ENCODE measurements at places on chromosomes 16 and 17. TPM values are rescaled to one million over a fixed set of nuclear protein-coding genes. Genes with fewer than 3 reads are reported as not detected.

Gene KRT40
- not detected for total RNA-seq

GRCh38 chr16:19446300-19446846, 28.7 kb downstream of the TMC5 start:
- H3K4me1 ChIP-seq, result no peaks in the 10 kb centered on the region
- H3K27me3 ChIP-seq, result peaks cover 5% of the 10 kb centered on the region
- H3K36me3 ChIP-seq, result no peaks in the 10 kb centered on the region
- no peak overlapping the region for H3K4me3 ChIP-seq
- no peak for DNase-seq

DNA sequence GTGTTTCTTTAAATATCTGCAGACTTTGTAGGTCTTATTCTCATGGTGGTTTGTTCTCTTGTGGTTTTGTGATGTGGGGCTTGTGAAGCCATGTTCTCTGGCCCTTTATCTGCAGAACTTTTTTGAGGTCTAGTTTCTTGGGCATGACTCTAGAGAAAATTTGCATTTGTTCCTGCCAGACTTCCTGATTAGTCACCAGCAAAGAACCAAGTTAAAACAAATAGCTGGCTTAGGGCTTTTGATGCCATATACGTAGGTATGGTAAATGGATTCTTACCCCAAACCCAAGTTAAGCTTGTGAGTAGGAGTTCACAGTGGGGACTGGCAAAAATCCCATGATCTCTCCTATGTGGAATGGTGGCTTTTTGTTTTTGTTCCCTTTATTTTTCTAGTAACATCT, 68.7 kb upstream of the IRX3 start:
- DNase-seq, result no peak
- H3K27ac ChIP-seq, result no peak overlapping the region
- no peaks in the 10 kb centered on the region for H3K4me1 ChIP-seq
- no peak overlapping the region for H3K4me3 ChIP-seq
- no peaks in the 10 kb centered on the region for H3K27me3 ChIP-seq

GRCh38 chr16:78235168-78235800, 135.8 kb downstream of the WWOX start:
- no peaks in the 10 kb centered on the region for H3K4me1 ChIP-seq
- DNase-seq, result peak; percentile 70
- no peaks in the 10 kb centered on the region for H3K36me3 ChIP-seq
- H3K27ac ChIP-seq, result no peak overlapping the region
- no peaks in the 10 kb centered on the region for H3K27me3 ChIP-seq
- H3K4me3 ChIP-seq, result no peak overlapping the region

Gene HBM
- total RNA-seq, result not detected

Measured in activated CD4-positive, alpha-beta memory T cell treated with anti-CD3 and anti-CD28 coated beads, Interleukin-2, amount 10 ng/mL, durations not matched to agents 7 days and 5 days (primary cell).